ENCODE measurements at places on chromosomes 16 and 17.
A peak's percentile ranks its signal among the peaks of the same experiment; 100 is the strongest.

DNA sequence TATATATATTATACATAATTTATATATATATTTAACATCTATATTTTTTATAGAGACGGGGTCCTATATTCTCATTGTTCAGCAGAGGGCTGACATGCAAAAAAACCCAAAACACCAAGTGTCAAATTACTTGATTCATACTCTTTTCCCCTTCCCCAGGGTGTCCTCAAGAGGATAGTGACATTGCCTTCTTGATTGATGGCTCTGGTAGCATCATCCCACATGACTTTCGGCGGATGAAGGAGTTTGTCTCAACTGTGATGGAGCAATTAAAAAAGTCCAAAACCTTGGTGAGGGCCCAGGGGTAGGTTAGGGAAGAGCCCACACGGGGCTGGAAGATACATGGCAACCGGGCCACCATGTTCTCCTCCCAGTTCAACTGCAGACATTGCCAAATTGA lies 11.0 kb downstream of the ITGAM start:
- DNase-seq: no peak

DNA sequence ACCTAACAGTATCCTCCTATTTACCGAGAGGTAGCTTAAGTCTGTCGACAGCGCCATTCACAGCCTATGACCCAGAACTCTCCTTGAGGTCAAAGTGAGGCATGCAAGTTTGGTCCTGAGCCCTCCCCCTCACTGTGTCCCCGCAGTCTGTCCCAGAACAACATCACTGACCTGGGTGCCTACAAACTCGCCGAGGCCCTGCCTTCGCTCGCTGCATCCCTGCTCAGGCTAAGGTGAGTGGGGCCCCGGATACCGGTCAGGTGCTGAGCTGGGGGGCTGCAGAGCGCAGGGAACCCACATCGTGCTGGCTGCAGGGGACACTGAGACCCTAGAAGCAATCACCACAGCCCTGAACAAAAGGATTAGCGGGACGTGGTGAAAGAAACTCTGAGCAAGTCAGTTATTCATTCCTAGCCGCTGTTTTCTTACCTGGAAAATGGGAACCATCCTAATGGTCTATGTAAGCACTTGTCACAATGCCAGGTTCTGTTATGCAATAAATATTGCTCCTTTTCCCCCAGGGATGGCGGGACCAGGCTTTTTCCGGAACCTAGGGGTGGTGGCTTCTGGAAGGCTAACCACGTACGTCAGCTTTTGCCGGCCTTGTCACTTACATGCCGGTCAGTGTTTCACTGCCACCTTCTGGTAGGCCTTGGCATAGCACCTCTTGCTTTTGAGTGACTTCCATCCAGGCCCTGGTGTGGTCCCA lies 23.8 kb downstream of the DEXI start:
- DNase-seq: peak; percentile 89

DNA sequence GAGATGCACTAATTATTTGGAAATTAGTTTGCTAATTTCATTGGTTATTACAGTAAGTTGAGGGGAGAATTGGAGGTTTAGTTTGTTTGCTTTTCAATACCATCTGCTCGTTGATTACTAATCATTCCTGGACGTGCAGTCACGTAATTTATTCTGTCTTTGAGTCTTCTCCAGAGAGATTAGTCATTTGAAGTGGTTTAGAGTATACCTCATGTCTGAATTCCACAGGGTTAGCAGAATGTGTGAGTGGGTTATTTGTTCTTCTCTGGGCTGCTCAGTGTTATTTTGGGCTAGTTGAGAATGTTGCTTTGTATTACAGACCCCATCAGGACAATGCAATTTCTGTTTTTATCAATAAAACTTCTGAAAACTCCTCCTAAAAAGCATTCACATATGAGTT lies 265.0 kb downstream of the RBFOX1 start:
- DNase-seq: no peak

DNA sequence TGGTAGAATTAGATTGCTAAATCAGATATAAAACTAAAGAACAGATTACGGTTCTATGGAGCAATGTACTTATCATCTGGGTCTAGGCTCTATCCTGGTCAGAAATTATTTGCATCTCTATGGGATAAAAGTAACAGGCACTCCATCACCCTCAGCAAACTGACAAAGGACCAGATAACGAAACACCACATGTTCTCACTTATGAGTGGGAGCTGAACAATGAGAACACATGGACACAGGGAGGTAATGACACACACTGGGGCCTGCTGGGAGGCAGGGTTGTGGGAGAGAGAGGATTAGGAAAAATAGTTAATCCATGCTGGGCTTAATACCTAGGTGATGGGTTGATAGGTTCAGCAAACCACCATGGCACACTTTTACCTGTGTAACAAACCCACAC lies 61.9 kb downstream of the MPHOSPH6 start:
- no peak for DNase-seq

DNA sequence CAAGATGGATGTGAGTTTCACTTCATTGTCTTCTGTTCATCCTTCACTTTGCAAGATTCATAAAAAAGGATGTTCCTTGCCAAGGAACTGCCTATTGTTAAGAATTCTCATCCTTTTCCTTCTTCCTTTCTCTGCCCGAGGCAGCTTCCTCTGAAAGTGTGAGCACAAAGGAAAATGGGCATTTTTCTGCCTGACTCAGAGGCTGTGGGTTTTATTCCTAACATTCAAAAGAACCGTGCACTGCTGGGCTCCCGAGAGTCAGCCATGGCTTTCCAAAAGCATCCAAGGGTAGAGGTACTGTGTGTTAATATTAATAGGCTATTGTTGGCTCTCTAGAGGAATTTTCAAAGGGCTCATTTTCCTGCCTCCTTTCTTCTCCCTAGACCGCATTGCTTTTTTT lies 289.4 kb downstream of the ABCC12 start:
- no peak for DNase-seq
